ENCODE measurements at places on chromosomes 2 and 18.

- no peak for DNase-seq
Observed at GRCh38 chr2:172811027-172811426, 75.4 kb downstream of the RAPGEF4 start.

DNA sequence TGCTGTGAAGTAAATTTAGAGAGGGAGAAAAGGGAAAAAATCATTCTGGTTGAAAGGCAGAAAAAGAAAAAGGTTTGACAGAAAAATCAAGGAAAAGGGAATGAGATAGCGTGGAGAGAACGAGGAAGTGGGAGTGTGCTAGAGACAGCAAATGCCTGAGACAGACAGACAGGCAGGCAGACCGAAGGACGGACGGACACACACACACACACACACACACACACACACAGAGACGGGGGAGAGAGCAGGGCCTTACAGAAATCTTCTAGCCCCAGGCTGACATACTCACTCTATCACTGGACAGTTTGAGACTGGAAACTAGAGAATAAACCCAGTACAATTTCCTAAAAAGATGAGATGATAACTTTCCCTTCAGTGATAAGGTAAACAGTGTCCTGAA, 238.4 kb downstream of the ZNF521 start:
- DNase-seq, result no peak

- DNase-seq, result no peak
Observed at GRCh38 chr2:225413786-225414185, 14.3 kb downstream of the NYAP2 start.

DNA sequence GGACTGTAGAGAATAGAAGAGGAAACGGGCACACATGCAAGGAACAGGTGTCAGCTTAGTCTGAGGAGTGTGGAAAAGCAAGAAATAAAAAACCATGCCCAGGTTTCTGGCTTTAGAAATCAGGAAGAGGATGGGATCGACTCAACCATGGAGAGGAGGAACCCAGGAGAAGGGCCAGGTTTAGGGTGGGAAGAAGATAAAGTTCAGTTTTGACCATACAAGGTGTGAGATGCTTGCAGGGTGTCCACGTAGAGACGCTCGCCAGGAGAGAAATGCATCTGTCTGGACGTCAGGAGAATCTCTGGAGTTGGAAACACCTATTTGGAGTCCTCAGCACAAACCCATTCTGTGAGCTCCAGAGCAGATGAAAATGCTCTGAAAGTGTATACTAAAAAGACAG, 275.1 kb downstream of the CYRIA start:
- no peak for DNase-seq

GRCh38 chr2:236642125-236642524, 72.5 kb downstream of the ACKR3 start:
- no peak for DNase-seq

DNA sequence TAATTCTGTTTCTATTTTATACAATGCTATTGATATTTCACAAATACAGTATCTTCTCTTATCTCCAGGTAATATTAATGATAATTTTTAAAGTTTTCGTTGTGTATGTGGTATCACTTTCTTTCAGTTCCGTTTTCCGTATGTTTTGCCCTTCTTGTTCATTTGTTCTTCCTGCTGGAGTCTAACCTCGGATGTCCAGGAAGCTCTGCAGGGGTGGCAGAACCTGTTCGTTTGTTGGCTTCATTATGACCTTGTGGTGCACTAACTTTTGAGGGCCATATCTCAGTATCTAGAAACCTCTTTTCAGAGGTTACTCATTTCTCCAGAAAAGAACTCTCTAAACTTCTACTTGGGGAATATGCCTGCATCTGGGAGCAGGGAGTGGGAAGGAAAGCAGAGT, 134.5 kb downstream of the NBAS start:
- no peak for DNase-seq

DNA sequence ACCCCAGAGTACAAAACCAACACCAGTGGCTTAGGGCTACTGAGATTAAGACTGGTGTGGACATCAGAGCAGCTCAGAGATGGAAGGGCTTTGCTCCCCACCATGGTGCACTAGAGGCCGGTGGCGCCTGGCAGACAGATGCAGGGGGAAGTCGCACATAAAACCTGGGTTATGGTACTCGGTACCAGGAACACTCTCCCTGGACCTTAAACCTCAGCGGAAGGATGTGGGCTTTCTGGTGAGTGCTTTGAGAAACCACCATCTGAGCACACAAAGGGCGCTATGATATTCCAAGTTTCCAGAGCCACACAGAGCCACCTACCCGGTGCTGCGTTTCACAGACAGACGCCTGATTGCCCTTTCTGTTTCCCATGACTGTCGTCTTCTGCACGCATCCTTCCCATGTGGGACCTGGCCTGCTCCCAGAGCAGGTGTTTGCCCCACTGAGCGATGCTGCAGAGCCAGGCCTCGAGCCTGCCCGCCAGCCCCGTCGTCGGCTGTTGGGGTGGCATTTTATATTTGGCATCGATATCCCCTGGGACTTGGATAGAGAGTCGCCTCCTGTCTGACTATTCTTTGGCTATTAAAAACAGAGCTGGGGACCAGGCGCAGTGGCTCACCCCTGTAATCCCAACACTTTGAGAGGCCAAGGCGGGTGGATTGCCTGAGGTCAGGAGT, 89.5 kb upstream of the ODC1 start:
- no peak for DNase-seq

- no peak for DNase-seq
Observed at GRCh38 chr2:239594019-239594771, 193.4 kb upstream of the HDAC4 start.

GRCh38 chr2:169662744-169663143, 31.5 kb downstream of the CFAP210 start:
- no peak for DNase-seq

Measured in CD14-positive monocyte (primary cell).